ENCODE measurements at places on chromosomes 7 and 10.

- DNase-seq, result no peak
Observed at GRCh38 chr7:123724817-123725253, 24.0 kb downstream of the WASL start.

DNA sequence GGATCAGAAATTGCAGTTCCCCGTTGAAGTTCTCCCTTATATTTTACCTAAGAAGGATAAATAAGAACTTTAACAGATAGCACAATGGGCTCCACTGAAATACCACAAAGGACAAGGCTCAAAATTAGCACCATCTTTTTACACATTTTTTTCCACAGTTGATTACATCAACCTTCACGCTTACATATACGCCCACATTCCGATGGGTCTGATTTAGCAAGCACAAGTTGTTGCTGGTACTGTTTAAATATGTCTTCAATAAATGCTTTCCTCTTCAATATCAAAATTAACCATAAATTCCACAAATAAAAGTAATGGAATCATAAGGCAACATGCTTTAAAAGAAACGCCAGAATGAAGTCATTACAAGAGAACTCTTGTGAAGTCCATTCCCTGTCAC is 79.5 kb downstream of the NEBL start:
- DNase-seq, result no peak

GRCh38 chr10:36608251-36608650 is 517.1 kb upstream of the ANKRD30A start:
- DNase-seq, result peak; percentile 34

GRCh38 chr10:815338-816090 is 116.0 kb downstream of the LARP4B start:
- DNase-seq, result peak; percentile 24

All from ELR (cell line).